Stomach (tissue), 19 donors: ENCODE measurements at places on chromosomes 5 and 9.

- DNase-seq = no peak
- H3K27me3 ChIP-seq = no peaks in the 10 kb centered on the region
- no peaks in the 10 kb centered on the region for H3K36me3 ChIP-seq
- H3K27ac ChIP-seq = peak overlapping the region; percentile 71
- no peaks in the 10 kb centered on the region for H3K4me1 ChIP-seq
These were observed 268.6 kb upstream of the PTGER4 start for GRCh38 chr5:40410964-40411635.

DNA sequence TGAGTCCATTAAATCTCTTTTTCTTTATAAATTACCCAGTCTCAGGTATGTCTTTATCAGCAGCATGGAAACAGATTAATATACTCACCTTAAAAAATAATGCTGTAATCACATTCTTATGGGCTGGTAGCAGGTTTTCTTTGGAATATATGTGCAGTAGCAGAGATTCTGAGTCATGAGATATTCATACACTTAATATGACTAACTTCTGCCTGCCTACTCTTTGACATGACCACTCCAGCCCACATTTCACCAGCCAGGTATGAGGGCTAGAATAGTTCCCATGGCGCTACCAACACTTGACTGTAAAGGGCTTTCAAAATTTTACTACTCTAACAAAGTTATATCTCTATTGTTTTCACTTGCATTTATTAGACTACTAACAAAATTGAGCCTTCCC lies 74.1 kb upstream of the GHR start:
- H3K4me3 ChIP-seq = no peak overlapping the region
- no peaks in the 10 kb centered on the region for H3K27me3 ChIP-seq
- H3K27ac ChIP-seq = no peak overlapping the region
- no peaks in the 10 kb centered on the region for H3K4me1 ChIP-seq
- no peak for DNase-seq
- H3K36me3 ChIP-seq = no peaks in the 10 kb centered on the region

DNA sequence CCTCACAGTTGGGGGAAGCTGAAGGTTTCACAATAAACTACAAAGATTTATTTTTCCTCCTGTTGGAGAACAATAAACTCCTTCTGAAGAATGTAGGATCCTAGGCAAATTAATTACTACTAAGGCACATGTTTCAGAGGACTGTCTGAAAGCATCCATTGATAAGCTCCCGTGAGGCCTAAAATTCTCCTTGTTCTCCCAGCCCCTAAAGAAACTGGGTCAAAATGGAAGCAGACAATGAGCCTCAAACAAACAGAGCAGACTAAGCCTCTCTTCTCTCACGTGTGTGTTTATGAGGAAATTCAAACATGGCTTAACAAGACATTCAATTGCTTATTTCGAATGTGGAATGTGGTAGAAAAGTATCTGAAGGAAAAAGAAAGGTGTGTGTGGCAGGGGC lies 249.0 kb downstream of the GLIS3 start:
- no peaks in the 10 kb centered on the region for H3K4me1 ChIP-seq
- no peak for DNase-seq
- H3K4me3 ChIP-seq = no peak overlapping the region
- H3K27me3 ChIP-seq = no peaks in the 10 kb centered on the region
- H3K36me3 ChIP-seq = no peaks in the 10 kb centered on the region

DNA sequence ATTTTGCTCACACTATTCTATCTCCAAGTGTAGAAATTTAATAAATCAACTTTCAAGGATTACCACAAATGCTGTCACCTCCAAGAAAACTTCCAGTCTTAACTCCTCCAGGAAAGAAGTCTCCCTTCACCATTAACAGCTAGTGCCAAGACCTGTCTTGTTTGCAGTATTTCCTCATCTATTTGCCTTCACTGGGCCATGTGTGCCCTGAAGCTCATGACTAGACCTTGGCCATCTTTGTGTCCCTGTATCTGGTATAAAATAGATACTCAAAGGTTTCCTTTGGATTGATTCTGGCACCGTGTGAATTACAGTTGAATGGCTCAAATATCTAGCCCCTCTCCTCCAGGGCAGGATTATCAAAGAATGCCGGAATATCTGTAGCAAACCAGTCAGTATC lies 346.7 kb upstream of the KLF4 start:
- no peak overlapping the region for H3K4me3 ChIP-seq
- H3K4me1 ChIP-seq = no peaks in the 10 kb centered on the region
- H3K36me3 ChIP-seq = no peaks in the 10 kb centered on the region
- H3K27ac ChIP-seq = no peak overlapping the region
- no peak for DNase-seq
- H3K27me3 ChIP-seq = no peaks in the 10 kb centered on the region
